ENCODE measurements at places on chromosomes 2 and 18. TPM values are rescaled to one million over a fixed set of nuclear protein-coding genes. Genes with fewer than 3 reads are reported as not detected.

DNA sequence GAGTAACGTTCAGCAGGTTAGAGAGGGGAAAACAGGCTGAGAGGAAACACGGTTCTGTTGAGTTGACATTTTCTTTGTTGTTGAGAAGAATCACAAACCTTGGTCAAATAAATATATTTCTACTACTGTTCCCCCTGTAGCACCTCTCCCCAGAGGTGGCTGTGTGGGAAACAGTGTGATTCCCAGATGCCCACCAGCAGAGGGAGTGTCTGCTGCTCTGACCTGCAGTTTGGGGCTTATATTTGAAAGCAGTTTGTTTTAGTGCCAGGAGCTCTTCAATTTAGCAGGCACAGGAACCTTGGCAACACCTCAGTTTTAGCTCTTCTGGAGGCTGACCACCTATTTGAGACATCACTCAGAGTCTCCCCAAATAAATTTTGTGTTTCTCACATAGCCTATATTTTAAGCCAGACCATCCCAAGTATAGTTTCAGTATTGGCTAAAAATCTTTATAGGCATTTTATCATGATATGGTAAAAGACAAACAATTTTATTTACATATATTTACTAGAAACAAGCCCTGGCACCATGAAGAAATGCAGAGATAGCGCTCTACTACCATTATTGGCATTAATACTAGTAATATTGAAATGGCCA lies 75.7 kb downstream of the PIK3C3 start:
- peak; percentile 51 for DNase-seq

DNA sequence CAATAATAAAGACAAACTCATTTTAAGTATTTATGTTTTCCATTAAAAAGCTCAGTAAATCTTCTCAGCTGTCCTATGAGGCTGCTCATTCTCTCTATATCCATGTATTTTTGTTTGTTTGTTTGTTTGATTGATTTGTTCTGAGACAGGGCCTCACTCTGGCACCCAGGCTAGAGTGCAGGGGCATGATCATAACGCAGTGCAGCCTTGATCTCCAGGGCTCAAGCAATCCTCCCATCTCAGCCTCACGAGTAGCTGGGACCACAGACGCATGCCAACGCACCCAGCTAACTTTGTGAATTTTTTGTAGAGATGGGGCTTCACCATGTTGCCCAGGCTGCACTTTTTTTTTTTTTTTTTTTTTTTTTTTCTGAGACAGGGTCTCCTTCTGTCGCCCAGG lies 5.6 kb downstream of the STRN start:
- DNase-seq: no peak

DNA sequence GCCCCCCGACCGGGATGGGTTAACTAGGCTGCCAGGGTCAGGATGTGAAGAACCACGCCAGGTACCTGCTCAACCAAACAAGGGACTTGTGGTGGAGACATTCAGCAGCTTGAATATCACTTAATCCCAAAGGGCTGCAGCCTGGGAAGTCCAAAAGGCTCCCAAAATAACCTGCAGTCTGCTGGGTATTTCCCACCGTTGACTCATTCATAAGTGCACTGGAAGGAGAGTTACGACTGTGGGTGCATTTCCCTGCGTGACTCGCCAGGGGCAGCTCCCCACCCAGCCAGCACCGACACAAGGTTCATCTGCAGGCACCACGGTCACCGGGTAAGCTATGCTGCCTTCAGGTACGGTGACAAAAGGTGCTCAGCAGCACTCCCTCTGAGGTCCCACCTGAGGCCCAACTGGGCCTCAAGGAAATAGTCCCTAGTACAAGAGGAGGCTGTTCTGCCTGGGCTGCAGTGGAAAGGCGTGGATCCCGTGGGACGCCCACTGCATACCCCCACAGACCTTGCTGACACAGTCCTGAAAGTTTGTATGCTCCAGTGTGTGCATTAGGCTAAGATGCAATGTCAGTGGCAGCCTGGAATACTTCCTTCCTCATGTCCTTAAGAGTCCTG lies 86.5 kb downstream of the UXS1 start:
- no peak for DNase-seq

- DNase-seq: no peak
Measured at GRCh38 chr2:74760875-74761630, 72.9 kb upstream of the HK2 start.

DNA sequence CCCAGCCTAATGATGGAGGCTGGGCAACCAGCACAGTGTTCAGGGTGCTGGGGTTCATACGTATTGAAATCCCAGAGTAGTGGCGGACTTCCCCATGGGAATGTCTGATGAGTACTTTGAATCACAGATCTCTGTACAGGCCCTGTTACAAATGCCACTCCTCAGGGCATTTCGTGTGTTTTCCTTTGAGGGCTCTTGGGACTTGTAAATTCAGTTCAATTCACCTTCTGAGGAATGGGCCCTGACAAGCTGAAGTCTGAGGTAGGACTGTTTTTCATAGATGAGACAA lies 288 bp upstream of the RDH14 start:
- DNase-seq: no peak

DNA sequence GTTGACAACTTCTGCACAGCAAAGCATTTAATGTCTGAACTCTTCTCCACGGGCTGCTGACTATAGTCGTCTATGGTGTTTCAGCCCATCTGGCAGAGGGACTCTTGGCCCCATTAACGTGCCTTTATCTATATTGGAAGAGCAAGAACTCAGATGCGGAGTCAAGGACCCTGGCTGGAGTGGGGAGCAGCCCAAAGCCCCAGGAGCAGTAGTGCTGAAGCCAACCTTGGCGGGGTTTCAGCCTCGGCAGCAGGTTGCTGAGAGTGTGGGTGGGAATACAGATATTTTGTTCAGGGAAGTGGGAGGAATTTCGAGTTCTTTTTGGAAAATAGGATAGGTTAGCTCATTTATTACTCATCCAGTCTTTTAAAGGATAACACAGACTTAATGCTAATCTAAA lies 34.2 kb downstream of the TMEM17 start:
- no peak for DNase-seq

GRCh38 chr18:66894851-66895250 lies 291.0 kb upstream of the CDH19 start:
- DNase-seq: no peak

Gene REG3A
- total RNA-seq: not detected

Gene CD28
- 0.11 TPM for total RNA-seq

Gene MAP3K19
- total RNA-seq: not detected

All from WTC11 (cell line).